Stimulated activated CD4-positive, alpha-beta T cell treated with anti-CD3 and anti-CD28 coated beads, Interleukin-4, amount 100 ng/mL, for 24 hours (primary cell): ENCODE measurements at places on chromosomes 2 and 18.

DNA sequence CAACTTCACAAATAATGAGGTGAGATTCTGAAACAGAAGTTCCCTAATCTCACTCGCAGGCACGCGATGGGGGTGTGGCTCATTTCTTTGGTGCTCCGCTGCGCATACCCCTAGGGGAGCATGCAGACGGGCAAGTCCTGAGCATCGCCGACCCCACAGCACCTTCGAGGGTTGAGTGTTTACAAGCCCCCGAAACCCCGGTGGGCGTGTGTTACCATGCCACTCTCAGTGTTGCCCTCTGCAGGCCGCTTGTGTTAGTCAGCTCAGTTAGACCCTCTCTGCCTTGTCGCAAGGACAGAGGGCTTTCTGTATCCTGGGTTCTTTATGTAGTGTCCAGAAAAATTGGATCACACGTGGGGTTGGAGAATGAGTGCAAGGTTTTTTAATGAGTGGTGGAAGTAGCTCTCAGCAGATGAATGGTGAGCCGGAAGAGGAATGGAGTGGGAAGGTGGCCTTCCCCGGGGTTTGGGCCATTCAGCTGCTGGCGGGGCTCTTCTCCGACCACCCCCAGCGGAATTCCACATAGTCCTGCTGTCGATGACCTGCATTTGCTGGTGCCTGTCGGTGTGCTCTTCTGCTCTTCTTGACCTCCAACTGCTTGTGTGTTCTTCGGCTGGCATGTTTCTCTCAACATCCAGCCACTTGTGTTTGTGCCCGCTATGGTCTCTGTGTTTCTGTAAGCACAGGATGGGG, 191.3 kb downstream of the RPRM start:
- no peak for DNase-seq

GRCh38 chr18:31041271-31042083, 1.1 kb downstream of the DSC3 start:
- no peak for DNase-seq

DNA sequence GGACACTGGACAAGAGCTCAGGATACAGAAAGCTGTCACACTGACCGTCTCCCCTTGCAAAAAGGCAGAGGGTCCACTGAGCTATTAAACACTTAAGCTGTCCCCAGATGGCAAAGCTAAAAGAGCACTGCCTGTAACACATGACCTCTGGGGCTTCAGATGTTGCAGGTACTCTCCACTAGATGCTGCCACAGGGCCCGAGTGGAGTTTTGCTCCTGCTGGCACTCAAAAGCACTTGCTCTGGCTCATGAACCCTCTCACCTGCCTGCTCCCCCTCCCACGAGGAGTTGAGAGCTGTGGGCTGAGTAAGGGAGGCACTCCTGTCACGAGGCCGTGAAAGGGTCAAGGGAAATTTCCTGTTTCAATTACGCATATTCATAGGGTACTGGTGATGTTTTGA, 227.9 kb downstream of the PRKCE start:
- no peak for DNase-seq

DNA sequence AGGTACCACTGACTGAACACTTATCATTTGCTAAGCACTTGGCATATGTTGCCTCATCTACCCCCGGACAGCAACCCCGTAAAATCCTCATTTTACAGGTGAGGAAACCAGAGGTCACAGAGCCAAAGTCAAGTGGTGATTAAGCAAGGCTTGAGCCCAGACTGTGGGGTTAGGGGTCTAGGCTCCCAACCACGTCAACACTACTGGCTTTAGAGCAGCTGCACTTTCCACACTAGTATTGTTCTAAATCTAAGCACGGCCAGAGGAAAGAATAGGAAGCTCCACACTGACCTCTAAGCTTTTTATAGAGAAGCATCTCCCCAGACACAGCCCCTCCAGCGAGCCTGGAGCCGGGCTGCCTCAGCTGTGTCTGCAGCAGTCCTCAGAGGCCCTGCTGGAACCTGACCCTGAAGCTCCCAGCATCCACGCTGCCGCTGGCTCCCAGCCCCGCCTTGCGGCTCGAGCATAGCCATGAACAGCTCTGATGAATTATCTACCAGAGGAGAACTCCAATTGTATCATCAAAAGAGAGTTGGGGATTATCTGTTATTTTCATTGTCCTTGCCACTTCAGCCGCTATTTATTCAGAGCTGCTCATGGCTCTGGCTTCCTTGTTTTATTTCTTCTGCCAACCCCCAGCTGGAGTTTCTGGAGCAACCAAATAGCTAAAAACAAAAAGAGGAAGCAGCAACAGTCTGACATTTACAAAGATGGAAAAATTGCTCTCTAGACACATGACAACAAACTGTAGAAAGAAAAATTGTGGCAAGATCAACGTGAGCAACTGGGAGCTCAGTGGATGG, 62.2 kb upstream of the RTN4 start:
- DNase-seq = no peak

GRCh38 chr18:29874519-29875098, 1167.9 kb downstream of the DSC3 start:
- DNase-seq = no peak

GRCh38 chr2:75609937-75610508, 36.6 kb upstream of the MRPL19 start:
- no peak for DNase-seq

DNA sequence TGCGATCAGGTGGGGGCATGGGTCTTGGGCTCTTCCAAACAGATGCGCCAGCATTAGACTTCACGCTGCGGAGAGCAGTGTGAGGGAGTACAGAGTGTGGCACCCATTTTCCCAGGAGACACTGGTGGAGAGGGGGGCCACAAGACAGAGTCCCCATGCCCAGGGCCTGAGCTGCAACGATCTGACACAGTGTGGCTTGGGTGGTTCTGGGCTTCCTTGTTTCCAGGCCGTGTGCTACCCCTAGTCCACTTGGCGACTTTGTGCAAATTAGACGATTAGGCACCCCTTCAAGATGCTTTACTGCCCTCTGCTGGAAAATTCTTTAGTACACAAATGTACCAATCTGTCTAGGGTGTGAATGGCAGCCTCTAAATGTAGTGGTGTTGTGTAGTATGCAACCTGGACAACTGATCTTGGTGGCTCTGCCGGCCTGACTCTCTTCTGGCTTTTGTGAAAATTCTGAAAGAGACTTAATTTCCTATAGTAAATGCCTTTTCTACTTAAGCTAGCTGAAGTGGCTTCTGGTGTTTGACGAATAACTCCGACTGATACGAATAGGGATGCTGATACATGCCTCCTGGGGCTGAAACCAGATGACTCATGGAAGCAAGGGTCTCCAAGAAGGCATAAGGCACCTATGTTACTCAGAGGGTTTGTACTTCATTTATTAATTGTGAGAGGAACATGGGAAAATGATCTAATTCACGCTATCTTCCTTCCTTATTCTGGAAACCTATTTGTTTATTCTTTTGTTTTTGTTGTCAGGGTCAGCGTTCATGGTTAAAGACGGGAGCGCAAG, 92.3 kb upstream of the SMAD2 start:
- DNase-seq = peak; percentile 10

- no peak for DNase-seq
These were observed 158.4 kb downstream of the MAP2 start for GRCh38 chr2:209582281-209582680.

DNA sequence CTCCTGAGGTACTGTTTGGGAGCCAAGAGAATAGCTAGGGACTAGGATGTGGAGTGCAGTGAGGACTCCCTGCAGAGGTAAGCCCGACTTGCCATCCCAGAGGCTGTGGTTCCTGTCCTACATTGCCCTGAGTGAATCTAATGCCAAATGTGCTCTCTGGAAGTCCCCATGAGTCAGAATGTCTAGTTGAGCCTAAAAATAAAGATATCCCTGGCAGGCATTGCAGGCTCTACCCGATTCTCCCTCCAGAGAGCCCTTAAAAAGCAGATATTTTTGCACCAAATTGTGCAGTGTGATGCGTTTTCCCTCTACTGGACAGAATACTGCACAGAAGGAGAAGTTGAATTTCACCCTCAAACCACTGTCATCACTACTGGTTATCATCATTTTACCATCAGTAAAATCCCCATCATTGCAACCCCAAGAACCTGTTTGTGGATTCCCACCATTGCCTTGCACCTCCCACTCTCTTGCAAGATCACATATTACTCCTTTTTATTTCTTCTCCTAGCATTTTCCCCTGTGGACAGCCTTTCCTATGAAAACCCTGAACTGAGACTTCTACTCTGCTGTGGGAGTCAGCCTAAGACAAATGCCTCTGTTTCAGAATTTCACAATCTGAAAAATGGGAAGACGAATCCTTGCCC, 98.0 kb downstream of the MARCHF4 start:
- no peak for DNase-seq

DNA sequence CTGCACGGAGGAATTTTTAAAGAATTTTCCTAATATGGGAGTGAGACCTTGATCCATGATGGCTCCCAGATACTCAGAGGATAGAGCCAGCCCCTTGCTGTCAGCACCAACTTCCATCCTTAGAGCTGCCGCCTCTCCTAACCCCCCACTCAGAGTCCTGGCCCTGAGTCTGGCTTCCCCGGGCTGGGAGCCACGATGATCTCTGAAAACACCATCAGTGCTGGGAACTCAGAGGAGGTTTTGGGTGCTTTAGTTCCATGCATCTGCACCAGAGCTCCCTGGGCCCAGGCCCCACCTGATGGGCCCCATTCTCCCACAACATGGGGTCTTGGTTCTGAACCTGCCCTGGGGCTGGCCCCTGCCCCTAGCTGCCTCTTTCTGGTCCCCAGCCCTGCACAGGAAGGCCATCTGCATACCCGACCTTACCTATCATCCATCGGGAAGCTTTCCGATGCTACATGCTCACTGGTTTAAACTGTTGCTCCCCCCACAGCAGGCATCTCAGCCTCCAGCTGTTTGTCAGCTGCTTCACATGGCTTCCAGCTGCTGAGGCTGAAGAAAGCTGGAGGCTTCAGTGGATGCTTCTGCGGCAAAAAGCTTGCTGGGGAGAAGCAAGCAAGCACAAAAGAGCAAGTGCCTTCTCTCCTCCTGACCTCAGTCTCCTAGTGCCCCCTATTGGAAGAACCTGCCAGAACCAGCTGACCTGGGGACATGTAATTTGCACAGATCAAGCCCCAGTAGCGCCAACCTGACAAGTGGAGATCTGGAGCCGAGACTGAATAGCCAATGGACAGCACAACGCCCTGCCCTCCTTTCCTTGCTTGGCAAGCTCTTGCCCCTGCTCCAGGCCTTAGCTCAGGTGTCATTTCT, 24.2 kb upstream of the RHOB start:
- DNase-seq = no peak

GRCh38 chr2:169208026-169208425, 138.7 kb downstream of the DHRS9 start:
- no peak for DNase-seq

DNA sequence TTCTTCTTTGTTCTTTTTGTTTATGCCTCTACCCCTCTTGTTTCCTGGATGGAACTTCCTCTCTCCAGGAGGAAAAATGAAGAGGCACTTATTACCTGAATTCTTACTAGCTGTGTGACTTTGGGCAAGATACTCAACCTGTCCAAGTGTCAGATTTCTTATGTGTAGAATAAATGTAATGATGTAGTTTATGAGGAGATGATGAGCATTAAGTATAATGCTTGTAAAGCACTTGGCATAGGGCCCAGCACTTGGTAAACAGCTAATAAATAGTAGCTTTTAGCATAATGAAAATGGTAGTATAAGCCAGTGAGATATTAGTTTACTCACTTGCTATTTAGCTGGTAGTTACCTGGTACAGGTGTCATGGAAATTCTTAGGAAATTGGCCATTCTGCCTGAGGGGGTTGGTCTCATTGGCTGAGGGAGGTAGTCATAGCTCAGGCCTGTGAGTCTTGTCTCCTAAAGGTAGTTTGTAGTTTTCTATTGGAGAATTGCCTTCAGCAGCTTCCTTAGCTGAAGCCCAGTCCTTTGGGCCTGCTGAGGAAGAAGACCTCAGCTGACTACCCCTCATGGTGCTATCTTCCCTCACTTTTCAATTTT, 133.4 kb upstream of the NABP1 start:
- no peak for DNase-seq

DNA sequence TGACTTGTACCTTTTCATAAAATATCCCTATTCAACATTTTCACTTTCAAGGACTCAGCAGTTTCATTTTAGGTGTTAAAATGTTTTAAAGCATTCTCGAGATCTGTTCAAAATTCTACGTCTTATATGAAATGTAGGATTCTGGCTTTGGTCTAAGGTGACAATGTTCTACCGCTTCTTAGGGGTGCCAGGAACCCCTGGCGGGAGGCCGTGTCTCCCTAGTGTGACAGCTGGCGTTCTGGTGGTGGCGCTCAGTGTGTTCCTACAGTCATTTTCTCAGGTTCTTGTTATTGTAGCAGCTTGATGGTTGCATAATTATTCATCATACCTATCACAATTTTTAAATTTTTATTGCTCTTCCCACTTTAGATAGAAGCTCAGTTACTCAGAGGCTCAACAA, 204.6 kb downstream of the AGAP1 start:
- no peak for DNase-seq

DNA sequence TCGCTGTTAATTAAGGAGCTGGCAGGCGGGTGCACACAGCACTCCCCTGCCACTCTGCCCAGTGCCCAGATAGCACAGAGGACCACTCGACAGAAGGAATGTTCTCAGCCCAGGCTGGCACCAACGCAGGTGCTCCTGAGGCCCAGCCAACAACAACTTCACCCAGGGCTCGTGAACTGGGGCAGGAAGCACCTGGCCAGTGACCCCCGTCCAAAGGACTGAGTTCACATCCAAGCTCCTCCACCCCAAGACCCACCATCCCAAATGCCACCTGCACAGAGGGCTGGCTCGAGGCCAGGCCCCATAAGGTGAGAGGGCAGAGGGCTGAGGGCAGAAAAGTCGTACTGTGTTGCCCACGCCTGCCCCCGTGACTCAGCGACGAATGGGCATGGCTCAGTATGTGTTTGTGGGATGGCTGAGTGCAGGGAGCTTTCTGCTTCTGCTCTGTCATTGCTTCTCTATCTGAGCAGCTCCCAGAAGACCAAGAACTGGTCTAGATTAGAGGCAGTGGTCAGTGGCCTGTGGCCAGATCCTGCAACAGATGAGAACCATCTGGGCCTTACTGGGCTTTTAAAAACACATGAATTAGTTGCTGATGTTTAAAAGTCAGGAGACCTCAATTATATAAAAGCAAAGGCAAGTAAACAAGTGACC, 68.4 kb downstream of the POLR1A start:
- peak; percentile 60 for DNase-seq

GRCh38 chr2:80529466-80530165, 225.1 kb upstream of the LRRTM1 start:
- DNase-seq = no peak

GRCh38 chr18:7945882-7946281, 378.8 kb downstream of the PTPRM start:
- no peak for DNase-seq

GRCh38 chr2:100422320-100423055, 5.0 kb upstream of the CHST10 start:
- no peak for DNase-seq

- no peak for DNase-seq
These were observed at the start of gene CNRIP1 for GRCh38 chr2:68319398-68320117. Gene CNRIP1 (minus strand): TSS chr2:68319949. CDS start chr2:68319400, 549 bp downstream.

GRCh38 chr2:13558368-13558767, 841.6 kb downstream of the TRIB2 start:
- no peak for DNase-seq

DNA sequence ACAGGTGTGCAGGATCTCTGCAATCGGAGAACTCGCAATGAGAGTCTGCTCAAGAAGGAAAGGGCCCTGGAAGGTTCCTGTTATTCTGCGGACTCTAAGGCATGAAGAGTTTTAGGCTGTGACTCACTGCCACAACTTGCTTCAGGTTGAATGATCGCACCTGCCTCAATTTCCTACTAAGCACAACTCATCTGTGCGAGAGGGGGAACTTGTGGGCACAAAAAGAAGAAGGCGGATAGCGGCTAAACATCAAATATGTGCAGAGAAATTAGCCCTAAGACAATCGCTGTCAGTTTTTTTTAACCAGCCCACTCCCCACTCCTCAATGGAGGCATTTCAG, 14.0 kb upstream of the CREG2 start:
- DNase-seq = no peak
